NCI-H2171 (cell line): ENCODE measurements at places on chromosomes 5 and 9.
A peak's percentile ranks its signal among the peaks of the same experiment; 100 is the strongest.

DNA sequence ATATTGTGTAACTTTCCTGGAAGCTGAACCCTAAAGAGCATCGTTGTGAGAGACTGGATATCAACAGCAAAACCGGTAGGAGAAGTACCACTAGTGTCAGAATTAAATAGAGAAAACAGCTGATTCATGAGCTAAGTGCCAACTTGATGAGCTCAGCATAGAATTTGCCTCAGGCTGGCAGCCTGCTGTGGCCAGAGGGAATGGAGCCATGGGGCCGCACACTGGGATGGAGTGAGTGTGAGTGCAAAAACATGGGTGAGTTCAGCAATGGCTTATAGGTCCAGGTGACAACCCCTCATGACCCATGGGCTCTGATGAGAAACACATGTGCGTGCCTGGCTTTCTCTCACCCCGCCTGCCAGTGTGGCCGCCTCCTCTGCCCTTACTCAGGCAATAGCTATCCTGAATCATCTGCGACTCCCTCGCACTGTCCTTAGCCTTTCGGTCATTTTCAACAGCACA lies 25.4 kb downstream of the ADAMTS16 start:
- DNase-seq, result no peak

DNA sequence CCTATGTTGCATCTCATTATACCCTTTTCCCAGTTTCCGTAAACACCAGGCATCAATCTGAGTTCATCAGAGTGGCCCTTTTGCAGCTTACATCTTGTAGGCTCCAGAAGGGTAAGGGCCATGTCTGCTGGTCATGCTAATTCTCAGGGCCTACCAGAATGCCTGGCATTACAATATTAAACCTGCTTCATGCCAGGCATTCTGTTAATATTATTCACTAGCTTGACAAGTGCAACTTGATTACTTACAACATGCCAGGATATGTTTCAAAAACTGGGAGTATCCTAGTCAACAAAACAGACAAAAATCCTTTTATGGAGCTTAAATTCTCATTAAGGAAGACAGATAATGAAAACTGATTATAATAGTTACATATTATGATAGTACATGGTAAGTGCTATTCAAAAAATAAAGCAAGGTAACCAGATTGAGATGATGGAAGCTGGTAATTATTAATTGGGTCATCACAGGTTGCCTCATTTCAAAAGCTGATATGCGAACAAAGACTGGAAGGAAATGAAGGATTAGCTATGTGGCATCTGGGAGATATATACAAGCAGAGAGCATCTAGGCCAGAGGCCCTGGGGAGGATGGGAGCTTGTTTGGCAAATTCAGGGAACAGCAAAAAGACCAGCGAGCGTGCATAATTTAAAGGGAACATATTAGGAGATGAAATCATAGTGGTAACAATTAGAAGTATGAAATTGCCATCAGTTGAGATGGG lies 406.3 kb downstream of the DMRT2 start:
- DNase-seq, result no peak

- DNase-seq, result no peak
Observed at GRCh38 chr5:168960497-168960896, 340.4 kb downstream of the SLIT3 start.

DNA sequence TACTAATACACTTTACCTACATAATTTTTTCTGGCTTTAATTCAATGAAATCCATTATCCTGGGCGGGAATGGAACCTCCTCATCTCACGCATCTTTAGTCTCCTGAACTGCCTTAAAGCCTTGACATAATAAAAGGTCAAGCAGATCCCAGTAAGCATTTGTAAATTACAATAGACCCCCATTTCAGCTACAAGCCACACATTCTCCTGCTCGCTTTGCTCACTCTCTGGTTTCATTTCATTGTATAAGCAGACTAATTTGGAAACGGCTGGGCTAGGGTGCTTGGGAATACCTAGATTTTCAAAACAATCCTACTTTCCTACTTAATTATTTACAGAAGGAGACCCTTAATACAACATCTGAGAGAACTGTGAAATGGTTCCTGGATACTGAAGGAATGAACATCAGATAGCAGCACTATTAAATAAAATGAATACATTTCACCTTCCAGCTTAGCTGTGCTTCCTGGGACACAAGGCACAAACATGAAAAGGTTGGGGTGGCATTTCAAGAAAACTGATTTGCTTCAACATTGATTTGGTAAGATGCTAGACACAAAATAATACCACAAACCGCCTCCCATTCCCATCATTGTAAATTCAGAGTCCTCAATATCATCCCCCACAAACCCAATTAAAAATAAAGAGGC lies 1.5 kb downstream of the JAKMIP2 start:
- DNase-seq, result no peak

DNA sequence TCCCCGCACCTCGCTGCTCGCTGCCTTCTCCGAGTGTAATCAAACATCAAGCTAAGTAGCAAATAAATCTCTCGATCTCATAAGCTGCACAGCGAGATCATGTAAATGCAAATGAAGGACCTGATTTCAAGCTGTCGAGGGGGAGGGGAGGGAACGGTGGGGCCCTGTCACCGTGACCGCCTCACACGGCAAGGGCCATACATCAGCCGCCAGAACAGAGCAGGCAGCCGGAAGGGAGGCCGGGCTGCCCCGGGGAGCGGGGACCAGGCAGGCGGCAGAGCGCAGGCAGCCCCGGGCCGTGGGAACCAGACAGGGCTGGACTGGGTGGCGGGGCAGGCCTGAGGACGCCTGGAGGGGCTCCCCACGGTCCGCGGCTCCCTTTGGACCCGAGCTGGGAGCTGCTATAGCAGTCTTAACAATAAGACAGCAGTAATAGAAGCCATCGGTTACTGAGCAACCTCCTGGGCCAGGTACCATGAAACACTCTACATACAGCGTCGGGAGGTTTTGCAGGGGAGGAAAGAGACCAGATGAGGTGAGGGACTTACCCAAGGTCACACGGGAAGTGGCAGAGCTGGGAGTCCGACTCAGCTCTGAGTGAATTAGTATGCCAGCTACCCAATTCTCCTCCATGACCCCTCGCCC lies 76.8 kb downstream of the CFAP77 start:
- DNase-seq, result no peak

- DNase-seq, result no peak
Observed at GRCh38 chr5:146203872-146204192, 427 bp downstream of the RBM27 start.

DNA sequence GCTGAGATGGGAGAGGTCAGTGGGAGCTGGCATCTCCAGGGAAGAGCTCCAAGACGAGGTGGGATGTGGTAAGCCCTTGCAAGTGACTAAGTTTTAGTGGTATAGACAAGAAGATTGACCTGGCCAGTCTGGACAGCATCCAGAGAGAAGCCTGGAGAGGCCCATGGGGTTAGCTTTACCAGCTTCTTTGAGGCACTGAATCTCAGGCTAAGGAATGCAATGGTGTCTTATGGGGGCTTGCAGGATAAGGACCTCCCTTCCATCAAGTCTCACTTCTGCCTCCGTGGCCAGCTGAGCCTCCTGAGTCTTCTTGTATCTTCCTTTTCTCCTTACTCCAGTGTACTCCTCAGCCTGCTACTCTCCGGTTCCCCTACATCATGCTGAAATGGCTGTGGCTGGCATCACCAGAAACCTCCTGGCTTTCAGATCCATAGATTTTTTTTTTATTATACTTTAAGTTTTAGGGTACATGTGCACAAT lies 56.5 kb upstream of the JADE2 start:
- no peak for DNase-seq

GRCh38 chr9:16247188-16247875 lies 623.1 kb downstream of the BNC2 start:
- DNase-seq, result no peak

DNA sequence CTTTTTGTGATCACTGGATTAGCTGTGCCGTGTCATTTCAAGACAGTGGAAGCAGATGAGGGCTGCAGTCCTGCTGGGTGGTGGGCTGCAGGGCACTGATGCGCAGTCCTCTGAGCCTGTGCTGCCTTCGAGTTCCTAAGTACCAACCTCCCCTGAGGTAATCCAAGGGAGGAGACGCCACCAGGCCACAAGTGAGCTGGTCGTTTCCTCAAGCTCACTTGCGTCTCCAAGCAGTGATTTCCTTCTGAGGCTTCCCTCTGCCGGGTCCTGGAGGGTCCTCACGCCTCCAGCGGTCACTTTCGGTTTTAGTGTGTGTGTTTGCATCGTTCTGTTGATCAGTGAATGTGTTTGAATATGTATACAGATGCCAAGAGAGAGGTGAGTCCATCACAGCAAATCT lies 115.7 kb downstream of the TRIO start:
- DNase-seq, result no peak

- DNase-seq, result peak; percentile 11
Observed at GRCh38 chr9:99606957-99607356, 214.7 kb upstream of the NR4A3 start.

- DNase-seq, result no peak
Observed at GRCh38 chr9:31612336-31613030, 772.0 kb upstream of the ACO1 start.

DNA sequence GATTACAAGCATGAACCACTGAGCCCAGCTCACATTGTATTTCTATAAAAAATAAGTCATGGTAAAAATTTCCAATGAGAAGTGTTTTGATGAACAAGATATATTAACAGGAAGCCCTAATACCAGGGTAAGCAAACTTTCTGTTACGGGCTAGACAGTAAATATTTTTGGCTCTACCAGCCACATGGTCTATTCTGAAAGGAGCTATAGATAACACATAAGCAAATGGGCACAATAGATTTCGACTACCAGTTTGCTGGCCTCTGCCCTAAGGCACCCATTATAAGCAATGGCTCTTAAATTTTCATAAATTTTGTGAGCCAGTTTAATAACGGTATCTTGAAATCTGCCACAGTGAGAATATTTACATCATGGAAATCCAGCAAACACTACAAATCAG lies 8.1 kb downstream of the UBQLN1 start:
- no peak for DNase-seq

DNA sequence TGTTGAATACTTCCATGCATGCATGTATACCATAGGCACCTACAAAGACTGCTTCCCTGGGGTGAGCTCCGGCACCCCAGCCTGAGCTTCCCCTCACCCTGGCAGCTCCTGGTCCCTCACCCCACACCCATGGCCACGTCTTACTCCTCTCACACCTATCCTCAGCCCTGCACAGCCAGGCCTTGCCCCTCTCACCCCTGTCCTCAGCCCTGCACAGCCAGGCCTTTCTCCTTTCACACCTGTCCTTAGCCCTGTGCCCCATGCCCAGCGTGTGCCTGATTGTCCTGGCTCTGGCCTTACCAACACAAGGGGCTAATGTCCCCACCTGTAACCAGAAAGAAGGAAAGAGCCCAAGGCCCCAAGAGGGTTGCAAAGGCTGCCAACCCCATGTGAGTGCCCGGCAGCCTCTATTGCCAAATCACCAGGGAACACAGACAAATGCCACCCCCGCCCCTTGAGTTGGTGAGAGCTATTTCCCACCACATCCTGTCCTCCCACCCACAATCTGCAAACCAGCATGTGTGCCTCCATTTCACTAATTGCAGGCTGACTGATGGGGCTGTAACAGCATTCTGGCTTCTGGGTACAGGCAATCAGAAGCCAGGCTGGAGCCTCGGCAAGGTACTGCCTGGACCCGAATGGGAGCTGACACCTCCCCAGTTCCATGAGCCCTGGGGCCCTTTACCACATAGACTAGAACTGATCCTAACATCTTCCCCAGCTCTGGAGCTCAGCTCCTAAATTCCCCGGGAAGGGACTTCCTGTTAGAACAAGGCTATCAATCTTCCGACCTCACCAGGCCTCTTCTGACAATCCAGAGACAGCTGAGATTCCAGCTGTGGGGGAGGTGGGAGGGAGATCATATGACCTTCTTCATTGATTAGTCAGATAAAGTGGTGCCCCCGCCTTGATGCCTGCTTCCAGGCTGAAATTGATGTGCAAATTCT lies 78.2 kb downstream of the FAM114A2 start:
- DNase-seq, result no peak

- DNase-seq, result no peak
Observed at GRCh38 chr9:105188746-105189145, 55.7 kb upstream of the SLC44A1 start.

GRCh38 chr9:10173561-10173960 lies 439.2 kb downstream of the PTPRD start:
- no peak for DNase-seq
